Pancreas (tissue), 10 donors: ENCODE measurements at places on chromosomes 2 and 18.

- no peak for DNase-seq
These were observed 18.5 kb upstream of the IL36G start for GRCh38 chr2:112959109-112959812.

GRCh38 chr2:105103481-105103880, 65.6 kb downstream of the MRPS9 start:
- DNase-seq, result no peak

- no peak for DNase-seq
These were observed 137.5 kb downstream of the SH3RF3 start for GRCh38 chr2:109266496-109266895.

DNA sequence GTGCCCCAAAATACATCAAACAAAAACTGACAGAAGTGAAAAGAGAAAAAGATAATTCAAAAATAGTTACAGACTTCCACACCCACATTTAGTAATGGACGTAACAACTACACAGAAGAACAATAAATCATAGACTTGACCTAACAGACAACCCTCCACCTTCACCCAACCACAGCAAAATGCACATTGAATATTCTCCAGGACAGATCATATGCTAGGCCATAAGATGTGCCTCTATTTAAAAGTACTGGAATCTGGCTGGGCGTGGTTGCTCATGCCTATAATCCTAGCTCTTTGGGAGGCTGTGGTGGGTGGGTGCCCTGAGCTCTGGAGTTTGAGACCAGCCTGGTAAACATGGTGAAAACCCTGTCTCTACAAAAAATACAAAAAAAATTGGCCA, 20.0 kb downstream of the SLC66A2 start:
- no peak for DNase-seq

- DNase-seq, result no peak
These were observed 51.0 kb downstream of the LTBP1 start for GRCh38 chr2:32997705-32998104.

DNA sequence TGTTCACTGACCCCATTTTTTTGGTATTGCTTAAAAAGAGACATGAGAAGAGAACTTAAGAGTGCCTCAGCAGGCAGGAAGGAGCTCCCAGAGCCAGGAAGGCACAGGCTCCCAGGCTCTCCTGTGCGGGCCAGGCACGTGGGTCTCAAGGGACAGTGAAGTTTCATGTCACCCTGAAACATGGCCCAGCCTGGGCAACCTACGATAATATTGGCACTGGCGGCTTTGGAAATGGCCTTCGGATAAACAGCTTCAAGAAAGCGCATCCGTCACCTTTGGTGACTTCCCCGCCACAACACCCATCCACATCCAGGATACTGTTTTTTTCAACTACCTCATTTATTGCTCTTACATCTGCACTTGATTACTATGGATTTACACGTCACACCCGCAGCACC, 30.5 kb downstream of the PXDN start:
- DNase-seq, result no peak
